Muscle of leg (tissue), 16 donors: ENCODE measurements at places on chromosomes 5 and 9.

DNA sequence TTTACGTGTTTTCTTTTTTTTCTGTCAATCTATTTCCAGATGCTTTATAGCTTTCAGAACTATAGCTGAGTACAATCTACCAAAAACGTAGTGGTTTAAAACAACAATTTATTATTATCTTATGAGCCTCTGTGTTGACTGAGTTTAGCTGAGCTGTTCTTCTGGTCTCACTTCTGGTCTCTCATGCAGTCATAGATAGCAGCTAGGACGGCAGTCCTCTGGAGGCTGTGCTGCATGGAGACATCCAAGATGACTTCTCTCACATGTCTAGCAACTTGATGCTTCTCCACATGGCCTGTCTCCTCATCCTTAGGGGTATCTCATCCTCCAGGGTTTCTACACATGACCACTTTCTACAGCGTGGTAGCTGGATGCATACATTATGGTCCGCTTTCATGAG lies 22.0 kb upstream of the RAD23B start:
- no peak for DNase-seq
- H3K4me3 ChIP-seq: no peak overlapping the region
- H3K27ac ChIP-seq: no peak overlapping the region

GRCh38 chr5:29412979-29413378 lies 1780.5 kb upstream of the CDH6 start:
- H3K4me3 ChIP-seq: no peak overlapping the region
- no peaks in the 10 kb centered on the region for H3K27me3 ChIP-seq
- H3K36me3 ChIP-seq: no peaks in the 10 kb centered on the region
- DNase-seq: no peak
- H3K27ac ChIP-seq: no peak overlapping the region

DNA sequence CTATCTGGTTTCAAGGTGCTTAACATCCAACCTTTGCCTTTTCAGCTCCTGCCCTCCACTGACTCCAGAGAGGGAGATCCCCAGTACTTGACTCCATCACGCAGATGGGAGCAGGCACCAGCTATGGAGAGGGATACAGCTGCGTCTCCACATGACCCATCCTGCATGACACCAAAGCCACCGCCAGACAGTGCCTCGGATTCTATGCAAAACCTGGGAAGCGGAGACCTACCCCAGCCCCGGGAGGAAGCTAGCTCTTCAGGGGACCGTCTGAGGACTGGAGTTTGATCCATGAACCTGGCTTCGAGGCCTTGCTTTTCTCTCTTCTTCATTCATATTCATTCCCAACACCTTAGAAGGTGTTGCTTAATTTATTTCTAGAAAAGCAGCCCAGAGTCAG lies 24.8 kb downstream of the HRH2 start:
- H3K4me1 ChIP-seq: peaks cover 15% of the 10 kb centered on the region
- H3K36me3 ChIP-seq: no peaks in the 10 kb centered on the region
- H3K4me3 ChIP-seq: no peak overlapping the region
- no peak overlapping the region for H3K27ac ChIP-seq

- H3K27me3 ChIP-seq: peaks cover 32% of the 10 kb centered on the region
- DNase-seq: no peak
- no peak overlapping the region for H3K4me3 ChIP-seq
- H3K36me3 ChIP-seq: no peaks in the 10 kb centered on the region
- no peak overlapping the region for H3K27ac ChIP-seq
Measured at GRCh38 chr5:579746-580366, 32.3 kb upstream of the CEP72 start.

GRCh38 chr5:65696892-65697291 lies 25.0 kb downstream of the SGTB start:
- DNase-seq: peak; percentile 34
- no peaks in the 10 kb centered on the region for H3K27me3 ChIP-seq
- peaks cover 3% of the 10 kb centered on the region for H3K4me1 ChIP-seq
- H3K27ac ChIP-seq: no peak overlapping the region
- H3K4me3 ChIP-seq: no peak overlapping the region
